DMS79 (cell line): ENCODE measurements at places on chromosomes 16 and 17.
A peak's percentile ranks its signal among the peaks of the same experiment; 100 is the strongest.

DNA sequence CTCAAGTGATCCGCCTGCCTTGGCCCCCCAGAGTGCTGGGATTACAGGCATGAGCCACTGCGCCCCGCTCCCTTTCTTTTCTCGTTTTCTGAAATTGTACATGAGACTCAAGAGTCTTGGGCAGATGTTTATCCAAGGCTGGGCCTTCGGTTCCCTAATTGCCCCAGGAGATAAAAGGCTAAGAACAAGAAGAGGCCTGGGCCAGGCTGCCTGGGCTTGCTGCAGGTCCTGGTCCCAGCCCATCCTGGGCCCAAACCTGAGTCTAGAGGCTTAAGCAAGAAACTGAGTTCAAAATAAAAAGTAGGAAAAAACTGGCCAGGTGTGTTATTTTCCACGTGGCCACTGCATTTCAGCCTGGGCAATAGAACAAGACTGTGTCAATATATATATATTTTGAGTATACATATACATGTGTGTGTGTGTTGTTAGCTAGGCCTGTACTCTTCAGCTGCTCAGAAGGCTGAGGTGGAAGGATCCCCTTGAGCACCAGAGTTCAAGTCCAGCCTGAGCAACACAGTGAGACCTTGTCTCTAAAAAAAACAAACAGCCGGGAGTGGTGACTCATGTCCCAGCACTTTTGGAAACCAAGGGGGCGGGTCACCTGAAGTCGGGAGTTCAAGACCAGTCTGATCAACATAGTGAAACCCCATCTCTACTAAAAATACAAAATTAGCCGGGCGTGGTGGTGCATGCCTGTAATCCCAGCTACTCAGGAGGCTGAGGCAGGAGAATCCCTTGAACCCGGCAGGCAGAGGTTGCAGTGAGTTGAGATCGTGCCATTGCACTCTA is 6.8 kb upstream of the CLUH start:
- no peak for DNase-seq

DNA sequence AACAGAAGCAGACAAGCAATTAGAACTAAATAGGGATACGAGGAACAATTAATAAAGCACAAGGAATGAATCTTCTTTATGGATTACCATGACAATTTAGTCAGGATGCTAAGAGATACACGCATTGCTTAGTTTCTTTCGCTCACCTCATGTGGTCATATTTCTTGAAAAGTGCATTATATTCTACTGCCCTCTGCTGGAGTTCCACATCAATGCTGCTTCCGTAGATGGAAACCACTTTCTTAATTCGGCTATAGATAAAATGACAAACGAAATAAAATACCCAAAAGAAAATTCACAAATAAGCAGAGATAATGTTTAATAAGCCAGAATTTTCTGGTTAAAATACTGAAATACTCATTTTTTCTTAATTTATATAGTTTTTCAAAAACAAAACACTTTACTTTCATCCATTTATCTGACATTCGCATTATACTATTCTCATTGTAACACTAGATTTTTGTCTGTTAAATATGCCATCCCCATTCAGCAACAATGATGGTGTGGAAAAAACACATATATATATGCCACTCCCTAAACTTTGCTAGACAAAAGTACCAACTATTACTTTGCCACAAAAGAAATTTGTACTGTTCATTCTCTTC is 22.0 kb upstream of the PHLPP2 start:
- DNase-seq = no peak

GRCh38 chr17:39750131-39751015 is 12.6 kb downstream of the GRB7 start:
- peak; percentile 24 for DNase-seq

DNA sequence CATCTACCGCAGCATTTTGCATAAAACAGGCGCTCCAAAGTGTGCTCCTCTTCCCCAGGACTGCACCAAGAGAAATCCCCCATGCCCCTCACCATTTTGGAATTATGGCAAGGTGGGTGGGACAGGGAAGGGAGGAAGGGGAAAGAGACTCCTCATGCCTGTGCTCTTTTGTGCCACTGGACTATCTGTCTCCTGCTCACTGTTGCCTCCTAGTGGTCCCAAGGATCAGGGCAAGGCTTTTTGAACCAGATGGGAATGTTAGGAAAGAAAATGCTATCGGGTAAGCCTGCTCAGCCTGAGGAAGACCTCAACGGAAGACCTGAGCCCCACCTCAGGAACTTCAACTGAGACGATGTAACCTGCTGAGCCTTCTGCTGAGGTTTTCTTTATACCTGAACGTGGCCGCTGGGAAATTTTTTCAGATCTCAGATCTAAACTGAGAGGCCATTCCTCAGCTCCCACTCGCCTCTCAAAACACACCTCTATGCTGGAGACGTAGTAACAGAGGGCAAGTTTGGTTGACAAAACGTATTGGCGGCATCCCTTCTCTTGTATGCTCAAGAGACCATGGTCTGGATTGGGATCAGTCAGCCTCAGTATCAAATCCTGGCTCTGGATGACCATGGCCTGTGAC is 58.3 kb downstream of the SPACA3 start:
- no peak for DNase-seq

GRCh38 chr16:86396422-86396821 is 113.9 kb upstream of the FOXF1 start:
- no peak for DNase-seq

DNA sequence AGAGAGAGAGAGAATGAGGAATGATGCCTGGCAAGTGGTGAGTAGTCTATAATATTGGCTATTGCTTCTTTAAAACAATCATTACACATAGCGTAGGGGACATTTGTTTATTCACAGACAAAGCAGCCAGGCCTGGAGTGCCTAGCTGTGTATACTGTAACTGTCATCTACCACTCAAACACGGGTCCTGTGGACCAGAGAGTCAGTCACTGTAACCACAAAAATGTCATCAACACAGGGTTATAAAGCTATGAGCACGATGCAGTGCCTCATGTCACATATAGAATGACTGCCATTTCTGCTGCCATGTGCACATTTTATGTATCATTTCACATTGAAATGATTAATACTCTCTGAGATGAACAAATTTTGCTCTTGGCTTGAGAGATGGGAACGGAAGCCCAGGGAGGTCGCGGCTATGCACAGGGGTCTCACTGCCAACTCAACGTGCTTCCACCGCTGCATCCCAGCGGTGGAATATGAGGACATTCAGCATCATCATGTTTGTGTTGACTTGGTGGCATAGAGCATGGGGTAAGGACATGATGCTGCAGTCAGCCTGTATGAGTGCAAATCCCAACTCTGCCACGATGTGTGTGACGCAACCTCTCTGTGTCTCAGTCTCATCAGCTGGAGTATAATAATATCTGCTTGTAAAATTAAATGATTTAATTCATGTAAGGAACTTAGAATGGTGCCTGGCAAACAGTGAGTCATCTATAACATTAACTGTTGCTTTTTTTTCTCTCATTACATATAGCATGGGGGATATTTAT is 3.3 kb downstream of the MT1H start:
- no peak for DNase-seq

GRCh38 chr17:19876529-19877161 is 8.9 kb upstream of the ULK2 start:
- DNase-seq = no peak

GRCh38 chr16:68117884-68118283 is 32.7 kb downstream of the NFATC3 start:
- no peak for DNase-seq

- DNase-seq = no peak
Measured at GRCh38 chr16:3949946-3950342, 69.4 kb upstream of the CREBBP start.

- DNase-seq = no peak
Measured at GRCh38 chr16:12470311-12471229, 333.1 kb downstream of the CPPED1 start.

- DNase-seq = no peak
Measured at GRCh38 chr17:82884341-82884969, 44.6 kb upstream of the ZNF750 start.

DNA sequence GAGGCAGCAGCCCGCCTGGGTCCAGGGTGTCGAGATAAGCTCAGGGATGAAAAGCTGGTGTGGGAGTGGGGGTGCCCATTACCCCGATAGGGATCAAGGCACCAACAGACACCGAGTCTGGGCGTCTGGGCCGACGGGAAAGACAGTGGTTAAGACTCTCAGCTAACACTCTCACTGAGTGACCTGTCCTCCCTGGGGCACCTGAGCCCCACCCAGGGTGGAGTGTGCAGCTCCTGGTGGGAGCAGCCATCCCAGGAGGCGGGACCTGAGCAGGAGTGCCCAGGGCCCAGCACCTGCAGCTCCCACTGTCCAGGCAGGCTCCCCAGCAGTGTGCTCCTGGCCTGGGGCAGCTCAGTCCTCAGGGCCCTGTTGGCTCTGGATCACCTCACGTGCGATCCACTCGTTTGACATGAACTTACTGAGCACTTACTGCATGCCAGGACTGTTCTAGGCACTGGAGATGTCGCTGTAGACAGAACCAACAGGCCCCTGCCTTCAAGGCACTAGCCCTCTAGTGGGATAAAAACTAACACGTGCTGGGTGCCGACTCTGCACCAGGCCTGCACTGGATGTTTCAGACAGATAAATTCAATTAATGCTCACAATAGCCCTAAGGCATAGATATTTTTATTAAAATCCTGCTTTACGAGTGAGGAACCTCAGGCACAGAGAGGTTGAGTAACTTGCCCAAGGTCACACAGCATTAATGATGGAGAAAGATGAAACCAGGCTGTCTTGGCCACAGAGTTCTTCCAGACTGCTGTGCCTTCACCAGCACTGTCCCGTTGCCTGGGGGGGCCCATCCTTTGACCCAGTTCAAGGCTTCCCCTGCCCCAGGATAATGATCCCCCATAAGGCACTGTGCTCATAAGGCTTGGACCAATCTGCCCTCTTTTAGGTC is 1.9 kb downstream of the EVPLL start:
- DNase-seq = no peak

- DNase-seq = no peak
Measured at GRCh38 chr16:938136-938535, 32.6 kb downstream of the LMF1 start.

- DNase-seq = no peak
Measured at GRCh38 chr17:17766077-17766743, 70.6 kb downstream of the SREBF1 start.

DNA sequence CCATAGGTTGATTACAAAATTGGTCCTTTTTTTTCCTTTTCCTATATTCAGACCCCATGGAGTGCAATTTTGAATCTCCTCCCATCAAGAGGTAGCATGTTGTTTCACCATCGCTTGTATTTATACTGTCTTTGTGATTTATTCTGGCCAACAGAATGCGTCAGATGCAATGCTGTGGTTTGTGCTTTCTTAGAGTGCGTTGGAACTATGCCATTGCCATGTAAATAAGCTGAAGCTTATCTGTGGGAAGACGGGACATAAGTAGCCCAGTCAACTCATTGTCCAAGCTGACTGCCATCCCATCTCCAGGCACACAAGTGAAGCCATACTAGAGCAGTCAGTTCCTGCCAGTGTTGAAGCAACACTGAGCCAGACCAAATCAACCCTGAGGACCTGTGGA is 1339.3 kb upstream of the GOT2 start:
- no peak for DNase-seq

- no peak for DNase-seq
Measured at GRCh38 chr17:38796451-38797157, 2.8 kb downstream of the PIP4K2B start.

GRCh38 chr16:17817260-17817659 is 346.5 kb upstream of the XYLT1 start:
- no peak for DNase-seq

GRCh38 chr16:67384778-67385510 is 8.4 kb downstream of the TPPP3 start:
- DNase-seq = no peak

DNA sequence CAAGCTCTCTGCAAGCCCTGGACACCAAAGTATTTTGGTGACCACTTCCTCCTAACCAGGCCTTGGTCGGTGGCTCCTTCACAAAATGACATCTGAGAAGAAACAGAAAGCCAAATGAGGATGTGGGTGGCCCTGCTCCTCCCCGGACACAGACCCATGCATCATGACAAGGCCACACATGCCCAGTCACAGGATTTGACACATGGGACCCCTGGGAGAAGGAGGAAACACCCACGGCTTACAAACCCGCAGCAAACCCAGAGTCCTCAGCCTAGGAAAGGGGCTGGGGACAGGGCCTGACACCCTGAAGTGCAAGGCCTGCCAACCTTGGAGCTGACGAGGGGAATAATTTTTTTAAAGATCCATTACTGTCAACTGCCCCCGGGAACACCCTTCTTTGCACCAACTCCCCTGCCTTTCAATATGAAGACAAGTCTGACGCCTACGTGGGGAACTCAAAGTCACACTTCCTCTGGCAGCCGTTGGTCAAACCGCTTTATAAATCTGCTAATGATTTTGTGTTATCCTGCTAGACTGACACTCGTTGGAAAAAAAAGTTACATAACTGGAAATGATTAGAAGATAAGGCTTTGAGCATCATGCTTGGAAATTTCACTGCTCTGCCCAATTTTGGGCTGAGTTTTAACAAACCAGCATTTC is 41.3 kb downstream of the GAS7 start:
- no peak for DNase-seq

GRCh38 chr16:83138976-83139690 is 512.4 kb downstream of the CDH13 start:
- DNase-seq = no peak

DNA sequence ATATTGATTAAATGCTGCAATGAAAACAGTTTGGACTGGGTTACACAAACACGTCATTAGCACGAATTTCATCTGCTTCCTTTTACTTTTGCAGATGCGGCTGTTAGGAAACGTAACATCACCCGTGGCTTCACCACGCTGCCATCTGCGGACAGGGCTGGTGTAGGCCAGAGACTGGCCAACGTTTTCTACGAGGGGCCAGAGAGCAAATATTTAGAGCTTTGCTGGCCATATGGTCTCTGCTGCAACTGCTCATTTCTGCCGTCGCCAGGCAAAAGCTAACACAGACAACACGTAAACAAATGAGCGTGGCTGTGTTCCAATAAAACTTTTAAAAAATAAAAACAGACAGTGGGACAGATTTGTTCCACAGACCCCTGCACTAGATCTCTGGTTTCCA is 96.6 kb downstream of the ENGASE start:
- DNase-seq = no peak

DNA sequence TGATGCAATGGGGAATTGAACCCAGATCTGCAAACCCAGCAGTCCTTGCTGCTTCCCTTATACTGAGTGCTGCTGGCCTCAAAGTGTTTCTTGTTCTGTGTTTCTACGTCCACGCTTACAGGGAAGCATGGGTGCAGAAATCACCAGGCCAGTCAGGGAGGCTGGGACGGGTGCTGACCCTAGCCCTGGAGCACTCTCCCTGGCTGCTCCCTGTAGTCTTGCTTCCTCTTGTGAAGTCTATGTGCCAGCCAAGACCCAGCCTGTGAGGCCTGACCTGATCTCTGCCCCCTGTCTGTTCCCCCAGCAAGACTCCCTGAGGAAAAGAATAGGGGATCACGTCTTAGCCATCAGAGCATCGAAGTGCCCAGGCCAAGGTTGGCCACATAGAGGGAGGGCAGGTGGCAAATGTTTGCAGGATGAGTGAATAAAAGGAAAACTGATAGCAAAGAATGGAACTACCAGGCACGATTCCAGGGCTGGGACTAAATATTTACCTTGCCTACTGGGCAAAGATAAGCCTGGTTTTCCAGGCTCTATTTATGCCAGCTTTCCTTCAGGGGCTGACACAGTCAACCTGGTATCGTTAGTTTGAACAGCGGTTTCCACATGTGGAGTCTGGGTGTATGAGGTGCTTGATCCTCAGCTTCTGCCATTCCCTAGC is 41.2 kb upstream of the RHOT1 start:
- DNase-seq = no peak
